ENCODE measurements at places on chromosomes 6 and 20.

GRCh38 chr6:83311231-83311630, 118.1 kb downstream of the RWDD2A start:
- DNase-seq = no peak

- no peak for DNase-seq
These were observed 179.0 kb upstream of the CST7 start for GRCh38 chr20:24769878-24770627.

- no peak for DNase-seq
These were observed 39.9 kb downstream of the ANKRD60 start for GRCh38 chr20:58188527-58188926.

DNA sequence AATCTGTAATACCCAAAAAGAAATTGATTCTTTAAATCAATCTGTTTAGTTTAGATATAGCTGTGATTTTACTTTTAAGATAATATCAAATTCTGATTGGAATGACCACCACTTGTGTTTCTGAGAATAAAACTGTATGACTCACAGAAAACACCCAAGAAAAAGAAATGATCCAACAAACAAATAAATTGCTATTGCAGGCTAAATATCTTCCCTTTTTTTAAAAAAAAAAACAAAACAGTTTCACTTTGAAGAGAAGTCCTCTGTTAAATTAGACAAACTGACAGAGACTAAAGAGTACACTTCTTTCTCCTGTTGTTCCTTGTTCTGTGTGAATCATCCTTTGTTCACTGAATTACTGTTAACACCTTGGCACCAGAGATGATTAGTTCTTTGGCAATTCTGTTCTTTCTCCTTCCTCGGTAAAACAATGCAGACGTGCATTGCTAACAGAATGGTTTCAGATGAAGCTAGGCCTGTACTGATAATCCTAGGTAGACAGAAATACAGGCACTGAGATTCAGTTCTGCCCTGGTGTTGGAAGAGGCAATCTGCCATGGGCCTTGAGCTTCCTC, 895.2 kb upstream of the CITED2 start:
- no peak for DNase-seq

DNA sequence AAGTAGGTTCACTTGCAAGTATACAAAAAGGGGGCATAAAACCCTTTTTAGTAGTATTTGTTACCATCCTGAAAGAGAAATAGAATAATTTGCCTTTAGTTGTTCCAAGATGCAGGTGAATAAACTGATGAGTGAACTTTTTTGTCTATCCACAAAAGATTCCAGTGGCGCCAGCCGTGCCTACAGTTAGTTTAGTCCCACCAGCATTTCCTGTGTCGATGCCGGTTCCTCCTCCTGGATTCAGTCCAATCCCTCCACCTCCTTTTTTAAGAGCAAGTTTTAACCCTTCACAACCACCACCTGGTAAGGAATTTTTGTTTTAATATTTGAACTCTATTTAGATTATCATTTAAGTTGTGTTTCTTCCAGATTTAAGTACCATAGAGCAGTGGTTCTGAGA, 90.9 kb downstream of the SCAF8 start:
- no peak for DNase-seq

Measured in activated CD4-positive, alpha-beta T cell treated with anti-CD3 and anti-CD28 coated beads, Interleukin-2, Interleukin-4, amounts not matched to agents 100 ng/mL and 50 ng/mL, durations not matched to agents 16 hours and 8 hours (primary cell).